NCI-H2029 treated with DMSO at 0.1 percent for 48 hours (cell line): ENCODE measurements at places on chromosomes 5 and 9.

GRCh38 chr9:136694163-136694871 is 7.1 kb upstream of the AGPAT2 start:
- DNase-seq = no peak

DNA sequence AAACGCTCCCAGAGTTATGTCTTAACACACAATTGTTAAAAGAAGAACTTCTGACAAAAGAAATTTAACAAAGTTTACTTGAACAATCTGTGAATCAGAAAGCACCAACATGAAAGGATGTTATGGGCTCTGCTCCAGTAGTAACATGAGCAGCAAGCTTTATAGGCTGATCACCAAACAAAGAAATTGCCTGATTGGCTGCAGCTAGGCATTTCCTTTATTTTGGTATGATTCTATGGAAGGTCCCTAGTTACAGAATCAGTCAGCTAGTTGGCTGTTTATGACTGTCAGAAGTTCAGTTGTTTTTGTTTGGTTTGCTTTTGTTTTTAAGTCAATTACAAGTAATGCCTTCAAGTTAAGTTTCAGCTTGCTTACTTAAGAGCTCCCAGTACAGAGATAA is 102.4 kb upstream of the SMC2 start:
- DNase-seq = no peak

DNA sequence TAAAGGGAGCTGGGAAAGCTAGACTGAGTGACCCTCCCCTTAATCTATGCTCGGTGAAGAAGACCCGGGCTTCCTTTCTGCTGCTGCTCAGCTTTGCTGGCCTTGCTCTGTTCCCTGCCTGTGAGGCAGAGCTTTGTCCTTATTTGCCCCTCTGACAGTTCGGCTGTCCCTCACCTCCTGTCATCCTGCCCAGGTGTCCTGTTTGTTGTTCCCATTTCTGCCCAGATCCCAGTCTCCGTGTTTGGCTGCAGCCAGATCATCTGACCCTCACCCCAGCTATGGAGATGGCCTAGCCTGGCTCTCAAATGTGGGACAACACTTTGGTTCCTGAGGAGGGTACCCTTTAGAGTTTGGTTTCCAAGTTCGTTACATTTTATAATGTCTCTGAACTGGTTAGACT is 20.2 kb downstream of the OTULIN start:
- DNase-seq = no peak

GRCh38 chr9:135253305-135254004 is 166.0 kb downstream of the OLFM1 start:
- no peak for DNase-seq

DNA sequence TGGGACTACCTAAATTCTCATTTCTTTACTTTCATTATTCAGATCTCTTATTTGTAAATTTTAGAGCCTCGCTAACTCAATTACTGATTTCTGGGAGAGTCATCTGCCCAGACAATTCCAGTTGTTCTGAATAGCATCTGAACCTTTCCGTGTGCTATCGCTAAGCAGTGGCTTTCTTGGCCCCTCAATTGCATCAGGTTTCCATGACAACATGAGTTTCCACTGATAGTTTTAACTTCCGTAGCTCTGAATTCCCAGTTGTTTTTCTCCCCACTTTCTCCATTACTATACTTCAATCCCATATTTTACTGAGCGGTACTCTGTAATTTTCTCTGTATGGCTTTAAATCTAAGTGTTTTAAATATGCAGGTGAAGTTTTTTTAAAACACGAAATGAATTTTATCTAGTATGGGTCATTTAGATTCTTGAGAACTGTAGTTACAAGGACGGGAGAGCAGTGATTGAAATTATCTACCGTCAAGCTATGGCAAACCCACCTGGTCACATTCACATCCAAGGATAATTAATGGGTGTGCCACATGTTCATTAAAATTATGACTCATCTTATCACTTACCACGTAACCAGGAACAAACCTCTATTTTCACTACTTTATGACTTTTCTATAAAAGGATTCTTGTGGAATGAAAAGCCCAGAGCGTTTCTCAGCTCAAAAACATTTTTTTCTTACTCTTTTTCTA is 223.5 kb upstream of the PCSK5 start:
- no peak for DNase-seq

- DNase-seq = no peak
These were observed 8.6 kb upstream of the PTGES start for GRCh38 chr9:129761293-129761900.

DNA sequence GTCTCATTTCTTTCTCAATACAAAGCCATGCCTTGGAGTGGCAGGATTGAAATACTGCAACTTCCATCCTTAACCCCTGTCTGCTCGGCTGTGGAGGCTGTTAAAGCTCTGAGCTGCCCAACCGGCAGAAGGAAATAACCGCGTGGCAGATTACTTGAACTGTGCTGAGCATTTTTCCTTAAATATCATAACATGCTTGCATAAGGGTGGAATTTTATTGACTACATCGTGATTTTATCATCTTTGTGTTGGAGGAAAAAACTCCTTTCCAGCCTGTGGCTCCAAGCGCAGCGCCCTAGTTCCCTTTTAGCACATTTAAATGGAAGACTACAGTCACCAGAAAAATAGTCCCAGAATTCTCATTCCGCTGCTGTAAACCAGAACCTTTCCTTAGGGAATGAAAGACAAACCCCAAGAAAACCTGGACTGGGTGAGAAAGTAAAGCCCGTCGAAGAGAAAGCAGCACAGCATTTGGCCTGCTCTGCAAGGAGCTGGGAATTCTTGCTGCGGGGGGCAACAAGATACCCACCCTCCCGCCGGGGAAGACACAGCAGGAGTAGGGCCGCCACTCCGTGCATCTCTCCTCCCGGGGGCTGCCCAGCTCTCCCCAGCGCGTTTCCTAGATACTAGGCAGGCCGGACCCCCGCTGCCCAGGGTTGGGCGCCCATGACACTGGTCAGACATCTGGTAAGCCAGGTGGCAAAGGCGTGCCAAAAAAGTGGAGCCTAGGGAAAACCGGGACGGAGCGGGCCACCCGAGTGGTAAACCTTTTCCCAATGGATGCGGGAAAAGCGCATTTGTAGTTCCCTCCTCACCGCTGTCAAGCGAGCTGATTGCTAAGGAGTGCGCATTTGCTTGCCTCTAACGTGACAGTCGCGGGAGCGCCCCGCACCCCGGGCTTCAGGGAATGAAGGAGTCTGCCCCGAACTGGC is 1.3 kb downstream of the SHC3 start:
- no peak for DNase-seq

GRCh38 chr5:125829349-125829748 is 593.9 kb upstream of the GRAMD2B start:
- no peak for DNase-seq

- DNase-seq = no peak
These were observed 124.5 kb upstream of the GNA14 start for GRCh38 chr9:77772646-77773045.

DNA sequence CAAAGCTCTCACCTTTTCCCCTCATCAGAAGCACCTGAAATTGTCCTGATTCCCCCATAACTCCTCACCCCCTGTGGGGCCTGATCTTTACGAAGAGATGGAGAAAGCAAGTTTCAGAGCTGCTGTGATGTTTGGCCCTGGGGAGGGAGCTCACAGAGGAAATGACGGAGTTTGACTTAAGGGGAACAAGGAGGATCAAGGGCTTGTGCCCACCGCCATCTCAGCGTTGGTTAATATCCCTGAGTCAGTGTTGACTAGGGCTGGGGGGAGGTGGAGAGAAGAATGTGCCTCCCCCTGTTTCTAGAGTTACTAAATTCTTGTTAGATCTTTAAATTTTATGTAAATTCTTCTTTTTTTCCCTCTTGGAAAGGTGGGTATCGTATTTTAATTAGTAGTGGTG is 27.8 kb downstream of the FGF18 start:
- no peak for DNase-seq

- DNase-seq = no peak
These were observed 107.2 kb downstream of the TTLL11 start for GRCh38 chr9:121985792-121986494.

DNA sequence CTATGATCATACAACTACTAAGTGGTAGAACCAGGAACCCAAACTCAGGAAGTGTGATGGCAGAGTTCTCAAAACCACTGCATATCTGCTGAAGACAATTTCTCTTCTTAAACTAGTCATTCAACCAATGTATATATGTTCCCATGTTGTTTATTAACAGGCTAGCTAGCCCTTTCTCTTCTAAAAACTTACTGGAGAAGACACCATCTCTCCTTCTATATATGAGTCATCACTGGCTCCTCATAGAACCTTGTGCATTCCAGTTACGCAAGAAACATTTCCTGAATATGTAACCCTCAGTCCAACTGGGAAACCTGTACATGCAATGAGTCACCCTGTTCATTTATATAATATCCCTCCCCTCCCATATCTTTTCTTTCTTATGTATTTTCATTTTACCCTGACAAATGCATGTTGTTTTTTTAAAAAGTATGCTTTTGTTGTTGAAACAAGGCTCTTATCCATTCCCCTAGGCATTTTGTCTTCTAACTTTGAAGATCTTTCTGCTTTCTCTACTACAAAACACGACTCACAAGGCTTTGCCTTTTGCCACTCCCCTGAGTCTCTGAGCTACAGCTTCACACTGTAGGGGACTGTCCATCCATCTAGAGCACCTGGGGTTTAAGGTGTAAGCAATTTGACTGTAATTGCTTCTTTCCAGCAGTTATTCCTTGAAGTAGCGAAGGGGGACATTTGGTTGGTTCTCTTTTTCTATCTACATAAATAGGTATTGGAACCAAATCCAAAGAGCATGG is 119.5 kb downstream of the ANXA1 start:
- DNase-seq = no peak

- no peak for DNase-seq
These were observed 77.5 kb upstream of the ZNF169 start for GRCh38 chr9:94181408-94182181.

GRCh38 chr9:94140791-94141790 is 56.8 kb downstream of the PTPDC1 start:
- DNase-seq = no peak

DNA sequence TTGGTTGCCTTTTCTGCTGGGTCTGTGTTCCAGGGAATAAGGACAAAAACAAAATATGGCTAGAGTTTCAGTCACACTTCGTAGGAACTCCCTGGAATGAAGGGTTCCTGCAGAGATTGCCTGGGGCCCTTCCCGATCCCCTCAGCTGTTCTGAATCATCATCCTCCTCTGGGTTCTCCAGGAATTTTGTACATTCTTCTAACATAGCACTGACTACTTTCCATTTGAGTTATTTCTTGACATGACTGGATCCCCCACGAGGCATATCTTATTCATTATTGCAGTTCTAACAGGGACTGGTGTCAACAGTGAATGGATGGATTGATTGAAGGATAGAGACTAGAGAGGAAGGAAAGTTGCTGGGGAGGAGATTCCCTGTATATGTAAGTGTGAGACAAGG is 49.2 kb upstream of the TNC start:
- DNase-seq = no peak

DNA sequence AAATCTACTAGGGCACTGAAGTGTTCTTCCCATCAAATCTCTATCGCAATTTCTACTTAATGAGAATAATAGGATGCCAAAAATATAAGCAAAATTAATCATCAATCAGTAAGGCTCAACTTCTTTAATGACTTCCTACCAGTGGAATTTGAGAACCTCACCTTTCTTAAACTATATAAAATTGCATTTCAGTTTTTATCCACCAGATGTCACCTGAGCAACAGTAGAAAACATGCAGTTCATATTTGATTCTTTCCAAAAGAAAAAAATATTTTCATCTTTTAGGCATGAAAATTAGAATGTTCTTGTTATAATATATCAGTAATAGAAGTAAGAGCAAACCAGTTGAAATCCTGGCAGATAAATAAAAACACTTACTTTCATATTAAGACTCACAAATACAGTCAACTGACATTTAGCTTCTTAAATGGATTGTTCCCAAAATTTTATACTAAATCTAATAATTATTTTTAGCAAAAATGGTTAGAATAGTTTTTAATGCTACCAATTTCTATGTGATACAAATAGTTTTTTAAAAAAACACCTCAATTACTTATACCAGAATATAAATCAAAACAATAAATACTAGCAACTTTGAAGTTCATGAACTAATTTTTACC is 13.4 kb upstream of the CCDC112 start:
- DNase-seq = no peak

DNA sequence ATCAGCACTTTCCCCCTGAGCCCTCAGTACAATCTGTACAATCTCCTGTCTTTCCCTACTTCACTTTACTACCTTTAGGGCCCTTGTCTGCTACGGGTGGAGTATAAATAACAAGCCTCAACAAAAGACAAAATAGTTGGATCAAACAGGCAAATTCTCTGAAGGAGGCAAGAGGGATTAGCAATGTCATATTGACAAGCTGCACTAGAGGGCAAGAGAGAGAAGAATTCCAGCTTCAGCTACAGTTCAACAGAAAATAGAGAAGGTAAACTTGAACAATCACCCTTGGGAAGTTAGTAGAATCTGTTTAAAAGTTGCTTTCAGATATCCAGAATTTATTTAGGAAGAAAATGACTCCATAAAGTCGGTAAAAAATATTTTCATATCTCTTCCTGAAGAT is 68.4 kb upstream of the IZUMO3 start:
- DNase-seq = no peak

DNA sequence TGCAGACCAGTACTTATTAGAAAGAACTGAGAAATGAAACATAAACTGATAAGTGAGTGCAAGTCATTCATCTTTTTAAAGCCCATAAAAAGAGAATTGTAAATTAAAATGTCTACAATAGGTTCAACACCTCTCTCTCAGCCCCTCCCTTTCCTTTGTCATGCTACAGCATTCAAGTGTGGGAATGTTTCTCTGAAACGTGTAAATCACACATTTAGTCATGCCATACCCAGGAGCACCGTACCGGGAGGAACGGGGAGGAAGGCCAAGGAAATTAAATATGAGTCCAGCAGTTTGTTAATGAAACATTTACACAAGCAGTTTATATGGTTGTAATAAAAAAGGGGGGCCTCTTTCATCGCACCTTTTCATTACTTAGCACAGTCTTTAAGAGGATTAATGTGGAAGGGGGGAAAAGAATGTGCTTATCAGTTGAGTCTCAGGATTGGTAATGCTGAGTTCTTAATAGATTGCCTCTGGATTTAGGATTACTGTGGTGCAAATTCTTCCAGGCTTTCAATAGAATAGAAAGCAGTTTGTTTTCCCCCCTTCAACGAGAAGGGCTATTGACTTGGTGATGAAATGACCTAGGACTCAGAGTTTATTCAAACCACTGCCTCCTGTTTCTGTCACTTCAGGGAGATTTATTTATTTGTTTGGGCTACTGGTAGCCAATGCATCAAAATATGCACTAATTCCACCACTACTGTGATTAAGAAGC is 176.0 kb upstream of the ZNF608 start:
- DNase-seq = peak; percentile 70

DNA sequence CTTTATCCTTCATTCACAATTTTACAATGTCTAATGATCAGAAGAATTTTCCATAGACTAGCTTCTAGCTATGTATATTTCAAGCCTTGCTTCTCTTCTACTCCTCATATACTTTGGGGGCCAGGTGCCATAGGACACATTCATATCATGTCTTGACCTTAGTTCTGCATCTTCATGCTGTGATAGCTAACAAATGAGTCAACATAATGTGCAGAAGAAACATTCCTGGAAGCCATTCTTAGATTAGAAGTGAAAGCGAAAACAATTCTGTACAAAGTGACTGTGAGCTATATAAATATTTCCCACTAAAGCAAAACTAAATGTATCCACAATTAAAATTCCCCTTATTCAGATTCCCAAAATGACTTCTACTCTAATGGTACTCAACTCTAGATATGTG is 320.2 kb upstream of the NREP start:
- no peak for DNase-seq

- no peak for DNase-seq
These were observed 14.2 kb downstream of the COMMD10 start for GRCh38 chr5:116098998-116099397.
